A549 treated with DMSO at 1 μM for 4 hours (cell line): ENCODE measurements at places on chromosomes 5 and 9. TPM values are rescaled to one million over a fixed set of nuclear protein-coding genes. Genes with fewer than 3 reads are reported as not detected.

The ADGRV1 gene
- 0.49 to 1.1 TPM (median 0.76 TPM) in 5 replicates for total RNA-seq

The ENDOG gene
- 13.9 to 28.9 TPM (median 26.9 TPM) in 5 replicates for total RNA-seq

The PCDHB7 gene
- not detected in 5 replicates for total RNA-seq

The PHF24 gene
- total RNA-seq, result 0.07 to 0.18 TPM (median 0.17 TPM) in 5 replicates

The SLC2A8 gene
- 10.9 to 15.3 TPM (median 13.8 TPM) in 5 replicates for total RNA-seq

The KIF4B gene
- total RNA-seq, result 0.03 to 0.05 TPM (median 0.04 TPM) in 3 of 5 replicates, not detected in the others
